Lung (tissue), 17 donors: ENCODE measurements at places on chromosomes 1 and 21.

DNA sequence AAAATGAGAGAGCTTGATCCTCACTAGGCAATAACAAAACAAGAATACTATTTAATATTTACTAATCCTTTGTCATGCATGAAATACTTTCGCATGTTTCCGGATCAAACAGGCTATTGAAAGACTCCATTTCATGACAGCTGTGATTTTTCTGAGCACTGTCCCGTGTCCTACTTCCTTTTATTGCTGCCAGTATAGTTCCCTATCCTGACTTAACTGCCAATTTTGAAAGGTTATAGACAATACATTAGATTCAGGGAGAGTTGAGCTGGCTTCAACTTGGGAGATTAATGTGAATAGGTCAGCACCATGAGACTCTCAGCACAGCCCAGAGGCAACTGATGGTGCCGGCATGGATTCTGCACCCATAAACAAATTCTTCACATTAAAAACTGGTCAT lies 225.8 kb downstream of the VAV3 start:
- peak; percentile 61 for DNase-seq

DNA sequence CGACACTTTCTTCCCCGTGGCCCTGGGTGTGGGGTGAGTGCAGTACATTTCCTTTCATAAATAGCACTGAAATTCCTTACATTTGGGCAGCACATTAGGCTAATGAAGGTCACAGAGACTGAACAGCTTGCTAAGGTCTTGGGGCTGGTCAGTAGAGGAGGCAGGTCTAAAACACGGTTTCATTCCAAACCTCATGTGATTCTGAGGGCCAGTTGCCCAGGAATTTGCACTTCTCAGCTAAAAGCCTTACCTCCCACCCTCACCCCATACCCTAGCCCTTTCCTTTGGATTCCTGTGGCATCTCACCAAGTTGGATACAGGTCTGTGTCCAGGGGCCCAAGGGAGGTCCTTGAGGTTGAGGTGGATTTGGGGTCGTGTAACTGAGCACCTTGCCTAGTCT lies 147.8 kb upstream of the CD34 start:
- no peak for DNase-seq

GRCh38 chr1:47722909-47723580 lies 274.1 kb downstream of the TRABD2B start:
- no peak for DNase-seq

GRCh38 chr1:158496374-158496773 lies 24.4 kb downstream of the OR10R2 start:
- peak; percentile 30 for DNase-seq

DNA sequence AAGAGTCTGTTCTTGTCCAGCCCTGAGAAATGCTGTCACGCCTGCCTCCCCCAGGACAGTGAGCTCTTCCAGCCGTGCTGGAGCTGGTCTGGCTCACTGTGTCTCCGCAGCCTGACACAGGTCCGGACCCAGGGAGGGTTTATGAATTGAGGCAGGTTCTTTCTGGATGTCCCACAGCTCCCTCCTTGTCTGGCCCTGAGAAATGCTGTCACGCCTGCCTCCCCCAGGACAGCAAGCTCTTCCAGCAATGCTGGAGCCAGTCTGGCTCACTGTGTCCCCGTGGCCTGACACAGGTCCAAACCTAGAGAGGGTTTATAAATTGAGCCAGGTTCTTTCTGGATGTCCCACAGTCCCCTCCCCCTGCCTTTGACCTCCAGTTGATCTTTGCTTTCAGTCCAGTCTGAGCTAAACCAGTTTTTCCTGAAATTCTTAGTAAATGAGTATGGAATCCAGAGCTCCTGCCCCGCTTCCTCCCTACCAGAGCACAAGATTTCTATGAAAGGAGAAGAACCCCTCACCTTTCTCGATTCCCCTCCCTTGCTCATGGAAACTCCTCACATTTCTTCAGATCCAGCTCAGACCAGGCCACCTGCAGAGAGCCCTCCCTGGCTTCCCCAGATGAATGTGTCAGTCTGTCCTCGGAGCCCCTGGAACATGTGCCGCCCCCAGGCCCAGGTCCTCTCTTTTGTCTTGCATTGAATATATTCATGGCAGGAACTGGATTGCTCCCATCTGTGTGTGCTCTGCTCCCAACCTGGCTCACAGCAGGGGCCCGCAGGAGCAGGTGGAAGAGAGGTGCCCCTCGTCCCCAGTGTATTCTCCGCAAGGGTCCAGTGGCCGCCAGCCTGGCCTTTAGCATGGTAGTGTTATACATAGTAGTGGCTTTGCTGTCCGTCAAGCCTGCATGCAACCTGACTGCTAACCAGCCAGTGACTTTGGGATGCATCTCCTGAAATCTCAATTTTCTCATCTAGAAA lies 116.3 kb downstream of the EPHB2 start:
- peak; percentile 73 for DNase-seq

GRCh38 chr1:156444407-156445001 lies 56.1 kb downstream of the MEF2D start:
- no peak for DNase-seq

DNA sequence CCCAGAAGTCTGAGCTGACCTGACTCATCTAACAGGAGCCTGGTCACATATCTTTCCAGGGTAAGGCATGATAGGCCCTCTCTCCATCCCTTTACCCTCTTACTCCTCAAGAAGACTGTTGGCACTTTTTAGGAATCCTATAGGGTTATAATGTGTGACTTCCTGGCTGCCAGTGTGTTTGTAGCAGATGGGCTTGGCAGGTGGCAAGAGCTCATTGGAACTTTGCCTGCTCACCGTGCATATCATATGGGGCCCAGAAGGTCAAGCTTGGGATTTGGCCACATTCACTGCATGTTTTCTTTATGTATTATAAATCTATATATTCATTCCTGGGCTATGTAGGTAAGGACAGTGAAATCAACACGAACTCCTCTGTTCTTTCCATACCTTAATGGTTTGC lies 5.2 kb downstream of the KAZN start:
- no peak for DNase-seq

GRCh38 chr1:40092706-40093639 lies 4.1 kb downstream of the PPT1 start:
- no peak for DNase-seq
